AG10803 (cell line): ENCODE measurements at places on chromosomes 6 and 20.

DNA sequence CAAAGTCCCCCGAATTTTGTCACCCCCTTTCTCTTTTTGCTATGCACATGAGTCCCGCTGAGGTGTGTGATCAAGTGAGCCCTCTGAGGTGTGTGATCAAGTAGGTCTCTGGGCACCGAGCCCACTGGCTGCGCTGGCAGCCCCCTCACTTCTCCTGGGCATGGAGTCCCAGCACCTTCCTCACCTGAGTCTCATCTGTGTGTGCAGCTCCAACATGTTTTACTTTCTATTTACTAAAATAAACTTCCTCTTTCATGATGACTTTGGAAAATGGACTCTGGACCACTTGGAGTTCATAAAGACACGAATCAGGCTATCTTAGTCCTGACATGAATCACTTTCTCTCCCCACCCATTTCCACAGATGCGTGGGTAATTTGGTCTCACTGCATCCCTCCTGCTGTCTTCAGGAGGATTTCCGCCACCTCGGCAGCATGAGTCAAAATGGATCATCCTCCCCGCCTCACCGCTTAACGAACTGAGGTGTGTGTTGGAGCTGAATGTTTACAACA lies 39.8 kb downstream of the PRDM1 start:
- no peak for DNase-seq

DNA sequence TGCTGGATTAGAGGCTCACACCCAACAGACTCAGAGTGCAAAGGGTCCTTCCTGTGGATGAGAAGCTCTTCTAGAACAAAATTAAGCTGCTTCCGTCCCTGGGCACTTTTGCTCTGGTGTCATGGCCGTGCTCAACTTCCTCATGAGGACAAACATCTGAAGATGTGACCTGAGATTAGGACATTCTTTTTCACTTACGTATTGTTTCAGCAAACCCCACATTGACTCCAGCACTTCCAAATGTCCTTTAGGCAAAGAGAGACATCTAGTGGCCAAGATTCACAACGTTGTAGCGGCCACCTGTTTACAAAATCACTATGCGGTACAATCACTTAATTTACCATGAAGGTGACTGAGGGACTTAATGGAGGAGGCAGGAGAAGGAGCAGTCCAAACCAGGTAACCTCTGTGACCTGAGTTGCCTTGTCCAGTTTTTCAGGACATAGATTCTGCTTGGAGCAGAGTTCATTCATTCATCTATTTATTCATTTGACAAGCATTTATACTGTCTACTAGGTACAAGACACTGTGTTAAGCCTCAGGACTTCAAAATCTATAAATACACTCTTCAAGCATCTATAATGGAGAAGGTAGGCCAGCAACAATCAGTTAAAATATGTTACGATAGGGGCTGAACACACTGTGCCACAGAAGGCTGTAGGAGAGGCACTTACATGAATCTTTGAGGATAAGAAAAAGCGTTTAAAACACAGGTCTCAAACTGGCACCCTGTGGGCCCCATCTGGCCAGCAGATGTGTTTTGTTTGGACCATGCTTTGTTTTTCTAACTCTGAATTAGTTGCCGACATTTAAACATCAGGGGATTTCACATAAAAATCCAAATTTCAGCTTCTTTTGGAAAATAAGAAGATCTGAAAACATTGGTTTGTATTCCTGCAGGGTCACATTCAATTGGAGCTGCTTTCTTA lies 5.6 kb upstream of the ADGRF1 start:
- peak; percentile 79 for DNase-seq

DNA sequence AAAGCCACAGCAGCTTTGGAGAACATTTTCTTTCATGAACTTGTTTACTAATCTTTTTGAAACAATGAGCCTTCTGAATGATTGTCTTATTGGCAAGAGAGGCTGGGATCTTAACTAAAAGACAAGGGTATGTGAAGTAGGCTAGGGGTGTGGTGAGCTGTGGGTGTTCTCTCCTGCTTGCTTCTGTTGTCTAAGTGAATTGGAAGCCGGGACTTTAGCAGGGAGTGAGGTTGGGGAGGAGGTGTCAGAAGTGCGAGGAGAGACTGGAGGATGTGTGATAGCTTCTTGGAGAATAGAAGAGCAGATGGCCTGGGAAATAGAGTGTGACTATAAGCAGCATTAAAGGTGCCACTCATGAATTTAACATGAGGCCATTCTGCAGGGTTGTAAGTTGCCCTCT lies 562.8 kb downstream of the UTRN start:
- no peak for DNase-seq

DNA sequence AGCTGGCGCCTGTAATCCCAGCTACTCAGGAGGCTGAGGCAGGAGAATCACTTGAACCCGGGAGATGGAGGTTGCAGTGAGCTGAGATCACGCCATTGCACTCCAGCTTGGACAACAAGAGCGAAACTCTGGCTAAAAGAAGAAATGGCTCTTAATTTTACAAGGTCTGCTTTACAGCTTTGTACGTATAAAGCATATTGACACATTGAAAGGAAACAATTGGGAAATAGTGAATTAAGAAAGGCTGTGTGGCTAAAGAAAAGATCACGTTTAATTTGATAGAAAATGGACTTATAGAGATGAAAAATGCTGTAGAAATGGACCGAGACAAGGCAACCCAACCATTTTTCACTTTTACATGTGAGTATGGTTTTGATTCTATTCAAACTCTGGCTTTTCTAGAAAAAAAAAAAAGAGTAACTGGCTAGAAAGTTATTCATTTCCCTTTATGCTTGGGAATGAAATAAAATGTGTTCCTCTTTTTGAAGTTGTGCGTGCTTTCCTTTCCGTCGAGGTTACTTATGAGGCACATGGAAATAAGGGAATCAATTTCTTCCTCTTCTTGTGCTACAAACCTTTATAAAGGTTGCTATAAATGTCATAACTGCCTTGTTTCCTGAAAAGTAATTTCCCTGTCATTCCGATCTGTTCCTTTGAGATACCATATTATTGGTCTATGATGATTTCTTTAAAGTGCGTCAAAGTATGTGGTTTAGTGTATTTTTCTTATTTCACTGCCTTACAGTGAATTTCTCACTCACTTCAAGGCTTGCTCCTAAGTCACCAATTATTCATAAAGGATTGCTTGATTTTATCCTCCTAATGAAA lies 29.4 kb downstream of the PFDN4 start:
- no peak for DNase-seq

DNA sequence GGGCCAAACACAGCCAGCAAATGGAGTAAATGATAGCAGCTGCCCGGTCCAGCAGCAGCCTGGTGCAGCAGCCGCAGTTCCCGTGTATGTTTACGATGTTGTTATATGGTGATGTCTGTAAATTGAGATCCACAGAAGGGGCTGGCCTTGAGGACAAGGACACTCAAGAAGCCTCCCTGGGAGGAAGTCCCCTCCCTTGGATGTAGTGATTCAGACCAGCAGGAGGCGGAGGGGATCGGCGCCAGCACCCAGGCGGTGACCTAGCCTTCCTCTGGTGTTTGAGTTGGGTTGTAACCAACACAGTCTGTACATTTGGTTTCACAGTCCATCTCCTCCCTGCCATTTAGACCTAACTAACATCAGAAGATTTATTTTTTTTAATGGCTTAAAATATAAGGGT lies 187.8 kb downstream of the SYNDIG1 start:
- no peak for DNase-seq

GRCh38 chr6:148682990-148683389 lies 63.8 kb upstream of the UST start:
- no peak for DNase-seq

- no peak for DNase-seq
Measured at GRCh38 chr20:2778602-2779321, 21.7 kb downstream of the CPXM1 start.
